ENCODE measurements at places on chromosomes 2 and 18.

DNA sequence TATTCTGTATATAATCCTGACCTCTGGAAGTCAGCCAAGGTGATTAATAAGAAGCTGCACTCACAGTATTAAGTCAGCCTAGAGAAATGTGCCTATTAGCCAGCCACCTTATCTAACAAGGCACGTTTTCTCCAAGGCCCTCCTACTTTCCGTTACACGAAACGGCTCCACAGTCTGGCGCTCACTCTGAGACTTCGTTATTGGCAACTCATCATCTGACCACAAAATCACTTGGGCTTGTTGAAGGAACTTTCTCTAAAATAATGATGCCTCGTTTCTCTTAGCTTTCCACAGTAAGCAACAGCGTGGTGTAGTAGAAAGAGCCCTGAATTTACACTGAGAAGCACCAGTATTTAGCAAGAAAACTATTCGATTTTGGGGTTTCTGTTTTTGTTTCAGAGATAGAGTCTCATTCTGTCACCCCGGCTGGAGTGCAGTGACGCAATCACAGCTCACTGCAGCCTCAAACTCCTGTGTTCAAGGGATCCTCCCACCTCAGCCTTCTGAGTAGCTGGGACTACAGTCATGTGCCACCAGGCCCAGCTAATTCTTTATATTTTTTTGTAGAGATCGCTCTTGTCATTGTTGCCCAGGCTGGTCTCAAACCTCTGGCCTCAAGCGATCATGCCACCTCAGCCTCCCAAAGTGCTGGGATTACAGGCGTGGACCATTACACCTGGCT is 53.6 kb upstream of the SLC14A1 start:
- DNase-seq: no peak

- no peak for DNase-seq
These were observed 69.9 kb downstream of the CDC42EP3 start for GRCh38 chr2:37601569-37601968.

DNA sequence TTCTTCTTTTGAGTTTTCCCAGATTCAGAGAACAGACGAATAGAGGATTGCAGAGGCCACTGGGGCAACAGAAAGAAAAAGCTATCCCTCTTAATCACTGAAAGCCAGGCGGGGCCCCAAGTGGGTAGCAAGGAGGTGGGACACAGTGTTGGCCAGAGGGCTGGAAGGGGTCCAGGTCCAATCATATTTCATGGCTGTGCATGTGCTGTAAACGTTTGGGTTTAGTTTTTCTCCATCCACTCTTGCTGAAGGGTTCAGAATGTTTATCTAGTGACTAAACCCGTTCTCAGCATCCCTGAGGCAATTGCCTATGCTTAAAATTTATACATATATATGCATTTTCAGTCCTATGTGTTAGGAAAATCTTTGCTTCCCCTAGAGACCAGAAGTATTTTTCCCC is 99.4 kb upstream of the EPHA4 start:
- no peak for DNase-seq

GRCh38 chr2:21467910-21468309 is 344.1 kb downstream of the TDRD15 start:
- DNase-seq: no peak

GRCh38 chr2:108412995-108413710 is 35.4 kb downstream of the SULT1C4 start:
- no peak for DNase-seq

GRCh38 chr2:108536133-108536780 is 2.0 kb downstream of the LIMS1 start:
- DNase-seq: no peak

DNA sequence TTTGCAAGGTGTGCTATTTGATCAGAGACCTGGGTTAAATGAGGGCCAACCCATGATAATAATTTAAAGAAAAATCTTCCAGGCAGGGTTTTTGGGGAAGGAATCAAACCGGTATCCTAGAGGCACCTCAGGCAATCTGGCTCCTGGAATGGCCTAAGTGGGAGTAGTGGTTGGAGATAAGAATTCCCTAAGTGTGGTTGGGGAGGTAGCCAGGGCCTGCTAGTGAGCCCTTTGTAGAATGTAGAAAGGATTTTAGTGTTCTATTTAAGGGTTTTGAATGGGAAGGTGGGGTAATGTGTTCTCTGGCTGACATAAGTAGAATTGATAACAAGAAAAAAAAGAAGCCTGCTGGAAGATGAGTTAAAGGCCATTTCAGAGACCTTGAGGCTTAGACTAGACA is 422.2 kb downstream of the XIRP2 start:
- no peak for DNase-seq

GRCh38 chr2:164024396-164024795 is 288.6 kb upstream of the FIGN start:
- DNase-seq: no peak

- DNase-seq: no peak
These were observed 20.3 kb downstream of the PTPN2 start for GRCh38 chr18:12863687-12864216.

- DNase-seq: no peak
These were observed 1960.2 kb downstream of the SUCLG1 start for GRCh38 chr2:82498777-82499443.

DNA sequence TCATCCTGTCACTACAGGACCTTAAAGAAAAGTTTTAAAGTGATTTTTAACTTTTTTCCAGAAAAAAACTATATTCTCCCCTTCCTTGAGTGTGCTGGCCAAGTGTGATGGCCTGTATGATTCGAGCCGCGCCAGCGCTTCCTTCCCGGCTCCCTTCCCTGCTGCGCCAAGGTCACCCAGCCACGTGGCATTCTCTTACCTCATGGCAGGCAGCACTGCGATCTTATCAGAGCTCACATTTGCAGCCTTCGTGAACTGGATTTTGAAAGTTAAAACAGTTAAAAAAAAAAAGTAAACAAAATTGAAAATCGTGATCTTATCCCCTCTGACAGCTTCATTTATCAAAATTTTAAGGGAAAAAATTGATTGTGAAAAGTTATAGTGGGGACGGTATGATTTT is 279.8 kb downstream of the PTGR3 start:
- no peak for DNase-seq

DNA sequence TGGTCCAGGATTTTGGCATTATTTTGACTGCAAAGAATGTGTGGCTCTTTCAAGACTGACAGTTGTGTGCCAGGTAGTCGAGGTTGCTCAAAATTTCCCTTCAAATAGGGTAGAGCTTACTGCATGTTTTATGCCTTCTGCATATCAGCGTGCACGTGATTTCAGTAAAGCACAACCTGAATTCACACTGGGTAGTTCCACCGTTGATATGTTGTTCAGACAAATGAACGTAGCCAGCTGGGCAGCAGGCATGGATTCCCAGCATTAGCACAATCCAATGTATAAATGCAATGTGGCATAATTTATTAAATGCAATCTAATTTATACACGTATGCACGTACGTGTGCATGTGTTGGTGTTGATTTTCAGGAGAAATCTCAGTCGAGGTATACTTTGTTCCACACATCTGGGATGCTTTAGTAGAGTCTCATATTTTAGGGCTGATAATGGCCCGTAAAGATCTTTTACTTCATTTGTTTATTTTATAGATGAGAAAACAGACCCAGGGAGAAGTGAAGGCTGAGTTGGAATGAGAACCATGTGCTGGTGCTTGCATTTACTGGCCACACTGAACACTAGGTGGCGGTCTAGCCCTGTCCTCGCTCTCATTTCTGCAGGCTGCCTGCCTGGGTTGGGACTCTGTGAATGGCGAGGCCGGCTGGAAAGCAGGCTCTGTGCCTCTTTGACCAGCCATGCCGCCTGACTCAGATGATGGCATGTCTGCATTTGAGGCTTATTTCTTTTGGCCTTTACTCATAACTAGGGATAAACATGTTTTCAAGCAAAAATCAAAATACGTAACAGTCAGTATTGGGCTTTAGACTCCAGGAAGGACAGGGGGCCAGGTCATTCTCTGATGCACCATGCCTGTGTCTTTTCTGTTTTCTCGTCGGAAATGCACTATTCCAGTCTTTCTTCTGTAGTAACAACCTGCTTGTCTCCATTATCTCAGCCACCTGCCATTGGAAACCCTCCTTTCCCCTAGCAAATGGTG is 120.4 kb downstream of the RNF144A start:
- DNase-seq: peak; percentile 56

DNA sequence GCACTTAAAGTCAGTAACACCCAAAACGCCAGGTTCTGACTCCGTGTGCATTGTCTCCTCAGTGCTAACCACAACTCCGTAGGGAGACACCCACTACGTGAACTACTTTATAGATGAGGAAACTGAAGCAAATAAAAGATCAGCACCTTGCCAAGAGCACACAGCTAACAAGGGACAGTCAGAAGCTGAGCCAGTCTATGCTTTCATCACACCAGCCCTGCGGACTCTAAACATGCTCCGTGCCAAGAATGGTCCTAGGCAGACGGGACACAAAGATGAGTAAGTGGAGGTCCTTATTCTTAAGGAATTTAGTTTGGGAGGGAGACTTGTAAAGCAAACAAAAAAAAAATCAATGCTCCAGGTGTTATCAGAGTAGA is 9.6 kb downstream of the MBOAT2 start:
- DNase-seq: no peak

DNA sequence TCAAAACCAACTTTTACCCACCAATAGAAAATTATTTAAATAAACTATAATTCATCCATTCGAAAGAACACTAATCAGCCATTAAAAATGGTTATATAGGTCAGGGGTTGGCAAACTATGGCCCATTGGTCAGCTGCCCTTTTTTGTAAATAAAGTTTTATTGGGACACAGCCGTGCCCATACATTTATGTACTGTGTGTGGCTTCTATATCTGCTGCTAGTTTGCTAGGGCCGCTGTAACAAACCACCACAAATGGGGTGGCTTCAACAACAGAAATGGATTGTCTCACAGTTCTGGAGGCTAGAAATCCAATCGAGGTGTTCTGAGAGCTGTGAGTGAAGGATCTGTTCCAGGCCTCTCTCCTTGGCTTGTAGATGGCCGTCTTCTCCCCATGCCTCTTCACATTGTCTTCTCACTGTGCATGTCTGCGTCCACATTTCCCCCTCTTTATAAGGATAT is 7.0 kb upstream of the TXNDC2 start:
- no peak for DNase-seq

DNA sequence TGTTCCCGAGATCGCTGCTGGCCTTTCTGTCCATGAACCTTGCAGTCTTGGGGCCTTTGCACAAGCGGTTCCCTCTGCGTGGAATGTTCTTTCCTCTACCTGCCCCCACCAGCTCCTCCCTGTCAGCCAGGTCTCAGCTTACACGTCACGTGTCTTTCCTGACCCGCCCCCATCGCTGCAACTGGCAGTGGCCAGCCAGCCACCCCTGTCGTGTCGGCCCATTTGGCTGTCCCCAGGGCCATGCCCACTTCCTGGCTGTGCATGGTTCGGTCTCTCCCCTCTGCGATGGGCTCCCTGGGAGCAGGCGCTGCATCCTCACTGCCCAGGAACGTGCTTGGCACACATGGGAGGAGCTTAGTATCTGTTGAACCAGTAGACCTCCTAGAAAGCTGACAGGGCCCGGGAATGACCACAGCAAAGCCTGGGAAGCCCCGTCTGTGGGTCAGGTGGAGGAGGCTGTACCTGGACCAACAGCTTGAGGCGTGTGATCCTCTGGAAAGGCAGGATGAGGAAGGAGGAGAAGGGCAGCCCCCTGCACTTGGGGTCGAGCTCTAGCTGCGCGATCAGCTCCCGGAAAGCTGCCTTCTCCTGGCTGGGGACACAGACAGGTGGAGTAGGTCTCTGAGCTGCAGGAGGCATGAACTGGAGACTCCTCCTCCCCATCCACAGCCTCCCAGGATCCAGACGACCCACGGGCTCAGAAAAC is 21.0 kb downstream of the SNORC start:
- DNase-seq: peak; percentile 76

DNA sequence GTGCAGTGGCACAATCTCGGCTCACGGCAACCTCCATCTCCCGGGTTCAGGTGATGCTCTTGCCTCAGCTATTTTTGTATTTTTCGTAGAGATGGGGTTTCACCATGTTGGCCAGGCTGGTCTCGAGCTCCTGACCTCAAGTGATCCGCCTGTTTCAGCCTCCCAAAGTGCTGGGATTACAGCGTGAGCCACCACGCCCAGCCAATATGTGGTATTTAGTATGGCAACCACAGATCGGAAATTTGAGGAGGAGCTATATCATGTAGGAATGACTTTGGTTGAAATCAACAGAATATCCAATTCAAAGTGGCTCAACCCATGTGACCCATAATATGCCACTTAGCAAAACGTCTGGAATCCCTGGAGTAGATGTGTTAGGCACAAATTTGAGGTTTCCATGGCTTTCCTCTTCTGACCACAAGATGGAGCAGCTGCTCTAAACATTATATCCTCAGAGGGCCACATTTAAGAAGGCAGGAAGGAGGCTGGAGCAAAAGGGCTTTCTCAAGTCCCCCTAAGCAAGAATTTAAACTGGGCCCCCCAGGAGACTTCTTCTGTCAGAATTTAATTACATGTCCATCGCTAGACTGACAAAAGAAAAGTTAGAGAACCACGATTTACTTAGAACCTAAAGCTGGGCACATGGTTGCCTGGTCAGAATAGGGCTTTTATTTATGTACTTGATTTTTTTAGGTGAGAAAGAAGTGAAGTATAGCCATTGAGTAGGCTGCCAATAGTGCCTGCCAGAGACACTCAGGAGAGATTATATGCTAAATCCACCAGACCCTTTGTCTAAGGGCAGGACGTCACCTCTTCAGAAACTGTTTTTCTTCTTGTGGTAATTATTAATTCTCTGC is 49.6 kb upstream of the ITSN2 start:
- DNase-seq: peak; percentile 53

DNA sequence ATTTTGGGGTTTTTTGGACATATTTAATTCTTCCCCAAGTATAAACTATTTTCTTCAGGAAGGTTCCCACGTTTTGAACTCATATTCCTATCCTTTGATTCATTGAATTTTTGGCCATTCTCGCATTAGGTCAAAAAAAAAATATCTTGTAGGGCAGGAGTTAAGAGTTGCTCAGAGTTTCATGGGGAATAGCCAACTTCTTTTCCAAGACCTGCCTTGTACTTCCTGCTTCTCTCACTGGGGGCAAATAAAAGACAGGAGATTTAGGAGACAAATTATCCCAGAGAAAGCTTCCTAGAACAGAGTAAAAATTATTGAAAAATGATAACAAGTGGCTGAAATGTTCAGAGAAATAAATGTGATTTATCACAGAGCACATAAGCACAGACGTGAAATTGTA is 55.2 kb upstream of the BCL11A start:
- DNase-seq: no peak

DNA sequence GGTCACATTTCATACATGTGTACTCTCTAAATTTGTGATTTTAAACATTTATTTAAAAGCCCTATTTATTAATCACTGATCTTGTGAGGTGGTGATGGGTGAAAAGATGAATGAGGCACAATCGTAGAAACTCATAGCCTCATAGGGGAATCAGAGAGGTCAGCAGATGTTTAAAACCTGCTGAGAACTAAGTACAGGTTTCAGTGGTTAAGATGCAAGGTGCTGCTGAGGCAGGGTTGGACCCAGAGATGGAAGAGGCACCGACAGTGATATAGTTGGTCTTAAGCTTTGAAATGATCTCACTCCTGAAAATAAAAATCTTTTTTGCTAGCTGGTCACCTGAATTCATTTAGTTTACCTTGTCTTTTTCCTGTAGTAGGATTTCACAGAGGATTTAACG is 49.6 kb downstream of the LINC00305 start:
- no peak for DNase-seq

DNA sequence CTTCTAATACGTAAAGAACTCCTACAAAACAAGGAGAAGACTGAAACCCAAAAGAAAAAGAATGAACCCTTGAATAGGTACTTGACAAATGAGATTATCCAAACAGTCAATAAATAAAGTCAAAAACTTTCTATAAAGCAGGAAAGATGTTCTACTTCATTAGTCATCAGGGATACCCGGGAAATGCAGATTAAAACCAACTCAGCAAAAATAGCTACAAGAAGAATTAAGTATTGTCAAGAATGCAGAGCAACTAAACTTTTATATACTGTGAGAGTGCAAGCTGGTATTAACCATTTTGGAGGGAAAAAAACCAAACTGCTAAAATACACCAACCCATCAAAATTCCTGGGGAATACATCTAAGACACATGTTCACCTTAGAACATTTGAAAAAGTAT is 10.4 kb downstream of the TXNL1 start:
- no peak for DNase-seq

Data from COR-L47 (cell line).